ENCODE measurements at places on chromosomes 1 and 21. TPM values are rescaled to one million over a fixed set of nuclear protein-coding genes. Genes with fewer than 3 reads are reported as not detected.
A peak's percentile ranks its signal among the peaks of the same experiment; 100 is the strongest.

DNA sequence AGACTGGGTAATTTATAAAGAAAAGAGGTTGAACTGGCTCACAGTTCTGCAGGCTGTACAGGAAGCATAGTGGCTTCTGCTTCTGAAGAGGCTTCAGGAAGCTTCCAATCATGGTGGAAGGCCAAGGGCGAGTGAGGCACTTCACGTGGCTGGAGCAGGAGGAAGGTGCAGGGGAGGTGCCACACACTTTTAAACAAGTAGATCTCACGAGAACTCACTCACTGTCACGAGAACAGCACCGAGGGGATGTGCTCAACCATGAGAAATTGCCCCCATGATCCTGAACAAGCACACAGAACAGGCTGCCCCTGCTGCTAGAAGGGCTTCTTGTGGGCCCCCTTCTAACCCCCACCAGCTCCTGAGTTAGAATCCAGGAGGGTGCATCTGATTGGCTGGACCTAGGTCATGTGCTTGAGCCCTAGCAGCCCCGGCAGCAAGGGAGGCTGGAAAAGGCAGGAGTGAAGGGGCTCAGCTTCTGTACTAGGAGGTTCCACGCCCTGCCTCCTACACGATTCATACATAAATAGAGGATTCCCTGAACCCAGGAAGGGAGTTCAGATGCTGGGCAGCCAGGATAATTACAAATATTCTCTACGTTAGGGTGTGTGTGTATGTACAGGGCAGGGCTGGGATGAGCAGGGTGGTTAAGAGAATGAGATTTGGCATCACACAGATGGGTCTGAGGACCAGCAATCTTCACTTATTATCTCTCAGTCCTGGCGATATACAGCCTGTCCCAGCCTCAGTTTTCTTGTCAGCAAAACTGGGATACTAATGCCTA is 72.8 kb upstream of the ATP5PO start:
- DNase-seq = no peak

- no peak for DNase-seq
These were observed 27.0 kb downstream of the FGGY start for GRCh38 chr1:59323879-59324278.

- no peak for DNase-seq
These were observed 32.0 kb downstream of the COLGALT2 start for GRCh38 chr1:184005506-184005905.

- DNase-seq = no peak
These were observed 7.2 kb downstream of the ACTL8 start for GRCh38 chr1:17762313-17762712.

GRCh38 chr21:29372063-29372802 is 73.5 kb downstream of the BACH1 start:
- no peak for DNase-seq

DNA sequence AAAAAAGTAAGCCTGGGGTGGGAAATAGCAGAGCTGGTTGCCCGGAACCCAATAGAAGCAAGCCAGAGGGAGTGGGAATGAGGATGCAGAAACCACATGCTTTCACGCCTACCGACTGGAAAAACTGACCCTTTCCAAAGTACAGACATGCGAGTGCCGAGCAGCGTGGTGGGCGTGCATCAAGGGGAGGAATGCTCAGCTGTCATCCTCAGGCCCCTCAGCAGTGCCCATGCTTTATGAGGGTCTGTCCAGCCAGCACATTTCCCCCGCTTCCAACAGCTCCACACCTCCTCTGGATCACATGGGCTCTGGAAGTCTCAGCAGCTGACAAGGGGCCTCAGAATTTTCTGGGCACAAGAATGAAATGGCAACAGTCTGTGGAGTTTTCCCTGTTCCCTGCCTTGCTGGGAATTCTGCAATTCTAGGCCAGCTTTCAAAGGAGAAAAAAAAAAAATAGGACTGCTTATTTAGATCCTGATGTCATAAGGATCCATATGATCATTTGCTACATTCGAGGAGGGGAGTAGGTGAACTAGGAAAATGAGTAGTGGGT is 19.1 kb upstream of the IKBKE start:
- DNase-seq = no peak

GRCh38 chr1:29230204-29230552 is 556 bp downstream of the MECR start:
- no peak for DNase-seq

DNA sequence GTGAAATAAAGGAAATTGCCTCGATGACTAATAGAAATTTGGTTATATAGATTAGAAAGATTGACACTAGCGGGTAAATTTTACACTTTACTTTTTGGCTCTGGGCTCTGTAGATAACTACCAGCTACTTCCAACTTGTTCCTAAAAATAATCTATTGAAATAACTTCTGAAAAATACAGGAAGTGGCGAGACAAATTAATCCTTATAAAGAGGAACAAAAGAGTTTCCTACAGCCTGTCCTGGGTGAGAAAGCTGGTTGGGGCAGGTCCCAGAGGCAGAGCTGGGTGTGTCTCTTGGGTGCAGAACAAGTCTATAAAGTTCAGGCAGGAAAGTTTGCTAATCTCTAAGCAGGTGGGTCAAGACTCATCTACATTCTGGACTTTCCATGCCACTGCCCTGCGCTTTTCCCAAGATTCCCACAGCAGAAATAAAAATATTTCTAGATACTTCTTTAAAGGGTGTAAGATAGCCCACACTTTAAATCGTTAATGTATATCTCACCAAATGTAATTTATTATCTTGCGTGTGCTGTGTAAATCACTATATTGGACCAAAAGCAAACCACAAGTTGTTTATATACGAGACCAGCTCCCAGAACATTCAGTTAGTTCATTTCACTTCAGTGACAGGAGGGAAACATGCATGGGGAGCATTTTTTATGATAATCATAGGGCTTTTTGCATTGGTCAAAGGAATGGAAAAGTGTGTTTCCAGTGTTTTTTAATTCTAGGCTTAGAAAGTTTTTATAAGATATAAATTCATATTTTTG is 70.1 kb upstream of the NRIP1 start:
- no peak for DNase-seq

- DNase-seq = no peak
These were observed at the start of gene C1QC for GRCh38 chr1:22643381-22643780. Gene C1QC (plus strand): TSS chr1:22643633. CDS start chr1:22644024, 391 bp downstream.

GRCh38 chr1:43947061-43947873 is 517 bp downstream of the IPO13 start:
- no peak for DNase-seq

DNA sequence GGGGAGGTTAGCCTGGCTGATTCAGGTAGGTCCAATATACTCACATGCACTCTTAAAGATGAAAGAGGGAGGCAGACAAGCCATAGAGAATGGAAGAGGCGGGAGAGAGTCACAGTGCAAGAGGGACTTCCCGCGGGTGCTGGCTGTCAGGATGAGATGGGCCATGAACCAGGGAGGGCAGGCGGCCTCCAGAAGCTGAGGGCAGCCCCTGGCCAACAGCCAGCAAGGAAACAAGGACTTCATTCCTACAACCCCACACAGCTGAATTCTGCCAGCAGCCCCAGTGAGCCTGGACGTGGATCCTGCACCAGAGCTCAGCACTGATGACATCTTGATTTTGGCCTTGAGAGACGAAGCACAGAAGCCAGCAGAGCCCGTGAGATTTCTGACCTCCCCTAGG is 15.1 kb upstream of the B3GALT5 start:
- DNase-seq = no peak

GRCh38 chr1:89781494-89782126 is 39.2 kb upstream of the LRRC8D start:
- no peak for DNase-seq

- DNase-seq = no peak
These were observed 47.1 kb upstream of the COL6A2 start for GRCh38 chr21:46050668-46051378.

- peak; percentile 68 for DNase-seq
These were observed at the start of gene MOV10 for GRCh38 chr1:112674440-112674985. Gene MOV10 (plus strand): TSS chr1:112674659. CDS start chr1:112674913, 254 bp downstream.

GRCh38 chr1:151963288-151963687 is 30.4 kb downstream of the S100A10 start:
- DNase-seq = no peak

DNA sequence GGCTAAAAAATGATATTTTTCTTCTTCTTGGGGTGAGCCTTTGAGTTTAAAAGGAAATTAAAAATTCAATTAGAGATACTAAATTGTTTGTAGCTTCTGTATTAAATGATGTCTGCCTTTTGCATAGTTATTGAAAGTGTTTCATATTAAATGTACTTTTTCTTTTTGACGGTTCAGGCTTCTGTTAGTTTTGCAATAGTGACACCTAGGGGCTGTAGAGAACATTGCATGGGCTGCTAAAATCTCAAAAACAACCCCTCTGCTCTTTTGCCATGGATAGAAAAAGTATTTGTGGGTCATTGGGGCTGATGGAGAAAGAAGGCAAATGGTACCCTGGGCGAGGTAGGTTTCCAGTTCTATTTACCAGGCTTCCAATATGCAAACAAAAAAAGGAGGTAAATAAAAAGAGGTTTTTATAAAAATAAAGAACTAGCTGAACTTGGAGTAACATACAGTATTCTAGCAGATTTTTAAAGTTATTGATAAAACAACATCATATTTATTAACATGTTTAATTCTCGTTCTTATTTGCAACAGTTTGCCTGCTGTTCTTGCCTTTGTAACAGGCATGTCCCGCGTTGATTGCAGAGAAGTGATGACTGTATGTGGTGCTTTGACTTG is 115.4 kb upstream of the HOOK1 start:
- no peak for DNase-seq

GRCh38 chr21:43020771-43021170 is 46.4 kb downstream of the PKNOX1 start:
- DNase-seq = no peak

DNA sequence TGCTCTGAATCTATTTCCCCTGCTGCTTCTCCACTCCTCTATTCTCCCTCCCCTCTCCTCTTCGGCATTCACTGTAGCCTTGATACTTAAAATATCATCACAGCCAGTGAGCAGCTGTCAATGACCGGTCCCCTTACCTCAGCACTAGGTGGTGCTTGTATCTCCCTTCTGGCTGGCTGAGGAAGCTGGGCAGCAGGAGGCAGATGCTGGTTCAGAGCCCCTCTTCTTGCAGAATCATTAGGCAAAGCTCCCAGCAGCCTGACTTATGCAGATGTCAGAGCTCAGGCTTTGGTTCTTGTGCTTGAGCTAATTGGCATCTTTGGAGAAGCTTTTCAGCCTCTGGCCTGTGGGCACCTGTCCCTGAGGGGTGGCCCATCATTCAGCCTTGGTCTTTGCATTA is 31.9 kb upstream of the KCNA2 start:
- no peak for DNase-seq

GRCh38 chr1:22171951-22172715 is 29.2 kb upstream of the WNT4 start:
- no peak for DNase-seq

DNA sequence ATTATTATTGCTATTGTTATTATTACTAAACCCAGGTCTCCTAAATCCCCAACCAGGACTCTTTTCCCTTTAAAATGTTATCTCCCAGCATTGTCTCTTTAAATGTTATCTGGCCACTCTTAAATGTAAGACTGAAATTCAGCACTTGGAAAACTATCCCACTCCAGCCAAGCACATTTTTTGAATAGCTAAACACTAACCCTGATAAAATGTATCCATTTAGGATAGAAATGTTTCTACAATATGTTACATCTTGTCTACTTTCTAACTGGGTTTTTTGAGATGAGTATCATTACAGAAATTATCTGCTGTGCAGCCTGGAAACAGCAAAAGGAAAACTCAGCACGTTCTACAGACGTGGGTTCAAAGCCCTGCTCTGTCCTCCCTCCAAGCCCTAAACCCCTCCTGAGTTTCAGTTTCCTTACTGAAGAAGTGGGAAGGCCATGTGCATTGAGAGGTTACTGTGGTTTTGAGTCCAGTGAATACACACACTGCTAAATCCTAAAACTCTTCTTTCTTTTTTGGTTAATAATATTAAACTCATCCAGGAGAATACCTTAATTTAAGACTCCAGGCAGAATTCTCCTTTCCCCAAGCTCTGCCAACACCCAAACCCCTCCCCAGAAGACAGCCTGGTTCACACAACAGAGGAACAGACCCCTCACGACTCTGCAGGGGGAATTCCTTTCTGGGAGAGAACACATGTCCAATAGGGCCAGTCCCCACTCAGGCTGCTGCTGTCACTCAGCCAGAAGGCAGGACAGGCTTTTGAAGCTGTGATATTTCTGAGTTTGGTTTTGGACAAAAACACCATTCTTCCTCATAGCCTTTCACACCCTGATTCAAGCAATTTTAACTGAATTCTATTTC is 41.9 kb downstream of the HIVEP3 start:
- DNase-seq = no peak

GRCh38 chr1:61142043-61142440 is 59.7 kb downstream of the NFIA start:
- no peak for DNase-seq

DNA sequence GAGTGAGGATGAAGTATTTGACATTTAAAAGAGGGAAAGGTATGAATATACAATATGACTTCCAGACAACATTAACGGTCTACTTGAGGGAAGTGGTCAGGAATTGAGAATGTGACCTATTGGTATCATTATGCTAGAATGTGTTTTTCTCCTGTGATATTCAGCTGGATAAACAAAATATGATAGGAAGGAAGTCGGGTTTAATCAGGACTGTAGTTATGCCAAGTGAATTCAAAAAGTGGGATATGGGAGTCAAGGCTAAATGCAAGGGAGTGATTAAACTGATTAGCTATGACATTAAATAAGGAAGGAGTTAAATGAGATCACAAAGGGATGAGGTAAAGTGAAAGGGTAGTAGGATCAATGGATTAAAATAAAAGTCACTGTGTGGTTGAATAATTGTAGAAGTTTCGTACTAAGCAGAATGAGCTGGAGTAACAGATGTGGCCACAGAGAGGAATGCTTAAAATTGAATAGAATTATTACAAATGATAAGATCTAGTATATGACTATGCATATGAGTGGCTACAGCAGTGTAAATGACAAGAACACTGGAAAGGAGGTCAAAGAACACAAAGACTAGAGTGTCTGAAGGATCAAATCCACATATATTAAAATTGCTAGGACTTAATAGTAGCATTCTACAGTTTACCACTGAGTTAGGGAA is 62.5 kb downstream of the TRIM33 start:
- no peak for DNase-seq

The FAM78B gene
- 3.2 TPM for total RNA-seq

The LCE2D gene
- total RNA-seq = not detected

The AKIRIN1 gene
- 34.7 TPM for total RNA-seq

The INKA2 gene
- 3.8 TPM for total RNA-seq

The ACTL8 gene
- not detected for total RNA-seq

The RGS13 gene
- 0.29 TPM for total RNA-seq

The TMEM125 gene
- total RNA-seq = 19.3 TPM

The SDC3 gene
- total RNA-seq = 37.8 TPM

The LY9 gene
- total RNA-seq = 1.1 TPM

The SLC9C2 gene
- total RNA-seq = not detected

The CHI3L1 gene
- 14.2 TPM for total RNA-seq

The ZNF593OS gene
- total RNA-seq = not detected
